ENCODE measurements at places on chromosomes 11 and 22. TPM values are rescaled to one million over a fixed set of nuclear protein-coding genes. Genes with fewer than 3 reads are reported as not detected.

Gene HPX
- 0.68 TPM for total RNA-seq

DNA sequence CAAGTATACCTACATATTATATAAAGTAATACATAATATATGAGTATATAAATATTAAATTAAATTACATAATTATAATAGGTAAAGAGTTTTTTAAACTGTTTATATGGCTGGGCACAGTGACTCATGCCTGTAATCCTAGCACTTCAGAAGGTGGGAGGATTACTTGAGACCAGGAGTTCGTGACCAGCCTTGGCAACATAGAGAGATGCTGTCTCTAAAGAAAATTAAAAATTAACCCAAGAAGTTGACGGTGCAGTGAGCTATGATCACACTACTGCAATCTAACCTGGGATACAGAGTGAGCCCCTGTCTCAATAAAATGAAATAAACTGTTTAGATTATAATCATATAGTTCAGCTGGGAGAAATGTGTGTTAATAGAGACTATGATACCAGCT is 363.0 kb downstream of the DDX10 start:
- DNase-seq, result no peak

DNA sequence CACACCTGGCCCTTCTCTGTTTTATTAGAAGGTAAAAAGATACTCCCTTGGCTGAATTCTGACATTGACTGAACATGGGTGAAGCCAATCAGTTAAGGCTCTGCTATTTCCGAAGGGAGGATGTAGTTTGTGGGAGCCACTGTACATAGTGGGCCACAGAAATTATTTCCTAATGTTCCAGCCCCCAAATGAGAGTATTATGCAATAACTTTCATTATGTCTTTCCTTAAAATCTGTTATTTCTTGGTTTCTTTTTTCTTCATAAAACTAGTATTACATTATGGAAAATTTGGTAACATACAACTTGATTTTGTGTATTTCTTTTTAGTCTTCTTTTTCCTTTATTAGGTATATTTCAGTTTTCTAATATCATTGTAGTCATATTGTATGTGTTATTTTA is 51.9 kb upstream of the EP300 start:
- no peak for DNase-seq

DNA sequence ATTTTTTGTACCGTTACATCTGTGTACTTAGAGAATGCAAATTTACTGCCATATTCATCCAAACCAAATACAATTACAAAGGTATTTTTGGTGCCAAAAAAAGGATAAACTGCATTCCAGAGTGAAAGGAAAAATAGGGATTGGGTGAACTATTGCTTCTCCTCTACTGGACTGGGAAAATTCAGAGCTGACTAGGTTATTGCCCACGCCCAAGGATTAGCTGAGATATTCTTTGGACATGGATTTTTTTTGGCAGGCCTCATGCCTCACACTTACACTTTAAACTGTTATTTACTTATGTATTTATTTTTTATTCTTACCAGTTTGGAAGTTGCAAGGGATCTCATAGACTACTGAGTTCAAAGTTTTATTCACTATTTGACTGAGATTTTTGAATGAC is 76.3 kb upstream of the DDI1 start:
- no peak for DNase-seq

Gene CCDC73
- not detected for total RNA-seq

- DNase-seq, result no peak
These were observed 42.1 kb downstream of the NCAPD3 start for GRCh38 chr11:134181707-134182106.

Gene PRR33
- 0.25 TPM for total RNA-seq

Gene NCR3LG1
- 2.3 TPM for total RNA-seq

DNA sequence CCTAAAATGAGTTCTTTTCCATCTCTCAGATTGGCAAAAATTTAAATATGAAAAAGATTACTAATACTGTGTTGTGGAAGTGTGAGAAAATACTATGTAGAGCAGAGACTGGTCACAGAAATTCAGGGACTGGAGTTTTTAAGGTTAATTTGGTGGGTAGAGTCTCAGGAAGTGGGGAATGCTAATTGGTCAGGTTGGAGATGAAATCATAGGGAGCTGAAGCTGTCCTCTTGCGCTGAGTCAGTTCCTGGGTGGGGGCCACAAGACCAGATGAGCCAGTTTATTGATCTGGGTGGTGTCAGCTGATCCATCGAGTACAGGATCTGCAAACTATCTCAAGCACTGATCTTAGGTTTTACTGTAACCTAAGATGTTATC is 29.4 kb upstream of the TMEM86A start:
- no peak for DNase-seq
